NCI-H187 (cell line): ENCODE measurements at places on chromosomes 12 and 14.

DNA sequence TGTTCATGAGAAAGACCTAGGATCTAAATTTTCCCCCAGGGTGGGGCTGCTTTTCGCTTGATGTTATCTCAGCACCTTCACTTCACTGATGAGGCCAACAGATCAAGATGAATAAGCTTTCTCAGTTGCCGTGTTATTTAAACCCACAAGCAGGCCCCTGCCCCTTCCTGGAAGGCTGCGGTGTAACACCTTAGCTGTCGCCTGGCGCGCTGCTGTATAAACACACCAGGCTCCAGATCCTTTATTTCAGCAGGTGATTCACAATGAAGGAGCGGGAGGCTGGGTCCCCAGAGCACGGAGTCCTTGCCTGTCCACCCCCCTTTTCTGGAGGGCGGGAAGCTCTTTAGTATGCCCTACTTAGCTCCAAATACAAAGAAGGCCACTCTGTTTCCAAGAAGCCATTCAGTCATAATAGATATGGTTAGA, 515.4 kb downstream of the FUT8 start:
- peak; percentile 80 for DNase-seq

DNA sequence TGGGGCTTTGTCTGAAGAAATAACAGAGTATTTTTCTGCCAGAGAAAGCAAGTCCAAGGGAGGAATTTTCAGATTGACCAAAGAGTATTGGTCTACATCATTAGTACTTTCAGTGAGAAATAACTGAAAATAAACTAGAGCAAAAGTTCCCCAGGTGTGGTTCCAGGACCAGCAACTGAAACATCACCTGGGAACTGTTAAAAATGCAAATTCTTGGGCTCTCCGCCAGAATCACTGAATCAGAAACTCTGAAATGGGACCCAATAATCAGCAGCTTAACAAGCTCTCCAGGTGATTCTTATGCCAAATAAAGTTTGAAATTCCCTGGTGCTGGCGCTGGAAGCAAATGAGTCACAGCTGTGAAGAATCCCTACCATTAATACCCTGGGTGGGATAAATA, 52.1 kb downstream of the EIF2S3B start:
- DNase-seq, result no peak

DNA sequence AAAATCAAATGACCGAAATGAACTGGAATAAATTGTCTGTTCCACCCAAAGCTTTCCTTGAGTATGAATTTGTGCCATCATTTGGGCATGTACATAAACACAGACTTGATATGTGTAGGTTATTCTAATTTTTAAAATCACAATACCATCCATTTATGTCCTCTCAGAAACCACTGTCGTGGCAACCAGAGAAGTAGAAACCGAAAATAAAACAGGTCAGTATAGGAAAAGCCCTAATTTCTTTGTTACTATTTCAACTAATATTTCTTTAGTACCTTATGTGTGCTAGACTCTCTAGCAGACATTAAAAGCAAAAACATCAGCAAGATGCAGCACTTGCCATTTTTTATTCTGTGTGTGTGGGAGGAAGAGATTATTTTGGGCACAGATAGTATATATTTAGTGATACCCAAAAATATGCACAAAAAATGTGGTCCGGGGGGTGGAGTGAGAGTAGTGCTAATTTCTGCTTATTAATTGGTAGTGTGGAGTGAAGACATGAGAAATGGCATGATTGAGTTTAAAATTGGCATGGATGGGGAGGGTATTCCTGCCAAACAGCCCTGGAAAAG, 130.8 kb upstream of the CNTN1 start:
- DNase-seq, result no peak

DNA sequence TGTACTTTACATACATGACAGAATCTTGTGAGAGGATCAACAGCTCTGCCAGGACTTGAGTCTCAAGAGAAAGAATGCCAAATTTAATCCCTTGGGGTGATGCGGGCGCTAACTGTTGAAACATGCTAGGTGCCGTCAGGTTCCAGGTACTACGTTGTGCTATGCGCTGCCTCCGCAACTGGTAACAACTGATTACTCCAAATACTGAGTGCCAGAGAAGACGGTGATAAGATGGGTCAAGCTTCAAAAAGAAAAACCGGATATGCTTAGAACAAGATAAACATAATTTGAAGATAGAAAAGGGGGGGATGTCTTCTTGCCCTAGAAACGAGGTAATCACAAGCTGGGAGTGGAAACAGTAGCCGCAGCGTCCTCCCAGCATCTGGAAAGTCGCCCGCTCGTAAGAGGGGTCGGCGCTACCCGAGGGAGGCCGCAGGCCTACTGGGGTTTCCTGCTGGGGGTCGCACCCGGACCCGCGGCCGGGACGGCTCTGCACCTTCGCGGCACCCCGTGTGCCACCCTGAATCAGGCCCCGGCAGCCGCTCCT, 678 bp downstream of the ZBTB25 start:
- no peak for DNase-seq

DNA sequence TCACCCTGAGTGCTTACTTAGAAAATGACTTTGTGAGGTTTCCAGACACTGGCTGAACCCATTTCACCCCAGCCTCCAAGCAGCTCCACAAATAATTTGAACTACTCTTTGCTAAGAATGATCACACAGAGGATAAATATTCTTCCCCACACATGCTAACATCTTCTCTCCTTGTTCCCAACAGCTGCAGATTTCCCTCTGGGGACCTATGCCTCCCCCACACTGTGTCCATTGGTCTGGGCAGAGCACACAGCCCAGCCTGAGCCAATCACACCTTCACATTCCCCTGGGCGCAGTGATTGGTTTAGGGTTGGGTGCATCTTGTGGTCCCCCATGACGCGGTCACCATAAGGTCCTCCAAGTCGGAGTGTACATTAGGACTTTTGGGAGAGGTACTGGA, 6.9 kb downstream of the SDR9C7 start:
- no peak for DNase-seq

- no peak for DNase-seq
Observed at GRCh38 chr14:74438351-74438915, 12.4 kb upstream of the SYNDIG1L start.

DNA sequence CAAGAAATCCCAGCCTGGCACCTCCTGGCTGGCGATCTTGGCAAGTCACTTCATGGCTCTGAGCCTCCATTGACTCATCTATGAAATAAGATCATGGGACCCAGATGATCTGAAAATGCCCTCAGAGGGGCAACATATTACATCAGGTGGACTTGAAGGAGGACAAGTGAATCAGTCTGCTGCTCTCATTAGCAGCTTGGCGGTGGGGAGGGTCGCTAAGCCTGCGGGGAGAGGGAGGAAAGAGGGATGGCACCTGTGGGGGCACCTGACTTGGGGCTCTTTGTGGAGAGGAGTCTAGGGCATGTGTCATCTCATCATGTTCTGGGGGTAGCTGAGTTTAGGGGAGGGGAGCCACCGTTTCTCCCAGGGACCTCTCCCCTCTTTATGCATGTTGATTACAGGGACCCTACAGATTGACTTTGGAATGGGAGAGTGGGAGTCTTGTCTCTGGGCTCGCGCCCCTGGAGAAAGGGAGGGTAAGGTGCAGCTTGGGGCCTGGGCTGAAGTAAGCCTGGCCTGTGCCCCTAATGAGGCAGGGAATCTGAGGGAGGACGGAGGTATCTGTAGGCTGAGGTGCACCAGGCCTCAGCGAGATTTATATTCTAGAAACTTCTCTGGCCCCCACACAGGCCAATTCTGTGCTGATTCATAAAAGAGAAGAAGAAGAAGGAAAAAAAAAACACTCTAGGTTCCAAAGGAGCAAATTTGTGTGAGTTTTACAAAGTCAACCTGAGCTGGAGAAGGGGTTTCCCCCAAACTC, 29.3 kb upstream of the BATF start:
- no peak for DNase-seq

DNA sequence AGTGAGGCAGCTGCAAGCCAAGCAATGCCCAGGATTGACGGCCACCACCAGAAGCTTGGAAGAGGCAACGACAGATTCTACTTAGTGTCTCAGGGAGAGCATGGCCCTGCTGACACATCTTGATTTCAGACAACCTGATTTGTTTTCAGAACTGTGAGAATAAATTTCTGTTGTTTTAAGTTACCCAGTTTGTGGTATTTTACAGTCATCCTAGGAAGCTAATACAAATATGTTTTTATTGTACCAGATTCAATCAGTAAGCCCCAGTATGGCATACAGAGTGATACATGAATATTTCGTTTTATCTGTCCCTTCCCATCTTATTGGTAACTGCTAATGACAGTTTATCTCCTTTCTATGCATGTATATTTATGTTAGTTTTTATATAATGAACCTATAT, 62.3 kb downstream of the SAMD4A start:
- no peak for DNase-seq

GRCh38 chr12:69548687-69549086, 36.6 kb upstream of the CCT2 start:
- DNase-seq, result no peak

DNA sequence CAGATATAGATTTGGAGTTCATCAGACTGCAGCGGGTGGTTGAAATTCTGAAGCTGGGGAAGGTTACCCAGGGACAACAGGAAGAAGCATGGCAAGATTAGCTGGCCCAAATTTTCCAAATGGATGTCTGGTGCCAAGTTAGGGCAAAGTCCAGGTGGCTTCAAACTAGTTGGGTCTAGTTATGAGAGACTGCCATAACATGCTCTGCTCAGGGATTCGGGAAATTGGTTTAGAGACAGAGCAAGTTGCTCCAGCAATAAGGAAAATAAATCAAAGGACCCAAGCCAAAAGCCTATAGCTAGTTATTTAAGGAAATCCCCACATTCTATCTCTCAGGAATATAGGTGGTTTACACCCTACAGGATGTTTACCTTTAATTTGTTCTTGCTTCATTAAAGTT, 125.7 kb upstream of the BTG1 start:
- DNase-seq, result no peak

DNA sequence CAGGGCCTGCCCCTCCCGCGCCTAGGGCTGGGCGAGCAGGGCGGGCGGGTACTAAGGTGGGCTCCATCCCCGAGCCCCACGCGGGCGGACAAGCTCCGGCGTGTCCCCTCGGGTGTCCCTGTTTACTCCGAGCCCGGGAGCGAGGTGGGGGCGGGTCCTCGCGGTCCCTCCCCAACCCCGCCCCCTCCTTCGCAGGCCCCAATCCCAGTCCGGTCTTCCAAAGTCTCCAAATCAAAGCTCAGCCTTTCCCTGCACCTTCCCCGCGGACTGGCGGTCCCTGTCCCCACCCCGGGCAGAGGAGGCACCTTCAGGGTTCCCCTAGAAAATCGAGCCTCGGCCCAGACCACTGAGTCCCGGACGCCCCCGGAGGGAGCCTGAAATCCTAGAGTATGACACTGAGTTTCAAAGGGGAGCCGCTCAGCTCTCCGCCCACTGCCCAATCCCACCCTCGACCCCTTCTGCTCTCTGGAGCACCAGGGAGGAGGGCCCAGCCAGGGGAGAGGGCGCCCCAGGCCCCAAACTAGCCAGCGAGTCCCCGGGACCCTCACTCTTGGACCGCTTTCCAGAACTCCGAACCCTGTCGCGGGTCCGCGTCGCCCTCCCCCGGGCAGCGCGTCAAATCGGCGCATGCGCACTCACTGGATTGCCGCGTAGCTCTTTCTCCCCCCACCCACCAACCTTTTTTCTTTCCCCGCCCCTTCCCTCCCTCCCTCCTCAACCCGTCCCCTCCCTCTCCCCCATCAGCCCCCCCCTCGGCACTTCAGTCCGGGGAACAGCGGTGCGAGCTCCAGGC, at the start of gene LRP1:
TSS of gene LRP1 (plus strand) at position 758 of the 793 bp plus-strand sequence. CDS start 482 bp downstream, outside the sequence.
- peak; percentile 90 for DNase-seq

- DNase-seq, result no peak
Observed at GRCh38 chr12:46872135-46872534, 46.3 kb upstream of the SLC38A4 start.

GRCh38 chr14:95237121-95237957, 80.0 kb upstream of the DICER1 start:
- DNase-seq, result no peak

- DNase-seq, result no peak
Observed at GRCh38 chr12:512933-513332, 53.2 kb downstream of the B4GALNT3 start.

DNA sequence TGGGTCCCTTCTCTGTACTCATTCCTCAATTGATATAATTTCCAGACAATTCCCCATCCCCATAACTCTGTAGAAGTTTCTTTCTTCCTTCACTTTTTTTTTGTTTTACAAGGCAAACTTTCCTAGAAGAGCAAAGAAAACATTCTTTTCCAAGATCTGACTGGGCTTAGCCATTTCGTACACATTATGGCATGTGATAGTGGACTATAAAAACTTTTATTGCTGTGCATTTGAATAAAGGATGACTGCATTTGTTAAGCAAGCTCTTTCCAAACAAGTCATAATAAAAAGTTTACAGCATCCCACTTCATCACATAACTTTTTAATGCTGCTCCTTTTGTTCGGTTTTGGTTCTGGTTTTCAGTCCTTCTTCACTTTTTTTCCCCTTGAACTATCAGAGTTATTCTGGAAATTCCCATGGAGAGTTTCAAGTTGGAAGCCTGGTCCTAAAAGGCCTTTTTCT, 231.0 kb upstream of the HMGA2 start:
- no peak for DNase-seq

DNA sequence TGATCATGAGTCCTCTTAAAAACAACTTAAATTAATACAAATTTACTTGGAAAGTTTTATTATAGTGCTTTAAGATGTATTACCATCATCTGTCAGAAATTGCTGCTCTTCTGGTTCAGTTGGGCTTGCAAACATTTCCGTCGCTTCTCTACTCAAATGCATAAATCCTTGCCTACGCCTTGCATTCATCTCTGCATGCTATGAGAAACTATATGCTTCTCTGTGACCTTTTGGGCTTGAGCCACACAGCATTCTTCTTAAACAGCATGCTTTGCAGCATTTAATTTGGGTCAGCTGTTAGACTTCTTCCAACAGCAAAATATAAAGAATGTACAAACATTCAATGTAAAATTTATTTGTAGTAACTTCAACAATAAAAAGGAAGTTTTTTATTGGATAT, 305.7 kb upstream of the FLRT2 start:
- no peak for DNase-seq

GRCh38 chr12:30631740-30632139, 63.9 kb downstream of the IPO8 start:
- DNase-seq, result no peak

DNA sequence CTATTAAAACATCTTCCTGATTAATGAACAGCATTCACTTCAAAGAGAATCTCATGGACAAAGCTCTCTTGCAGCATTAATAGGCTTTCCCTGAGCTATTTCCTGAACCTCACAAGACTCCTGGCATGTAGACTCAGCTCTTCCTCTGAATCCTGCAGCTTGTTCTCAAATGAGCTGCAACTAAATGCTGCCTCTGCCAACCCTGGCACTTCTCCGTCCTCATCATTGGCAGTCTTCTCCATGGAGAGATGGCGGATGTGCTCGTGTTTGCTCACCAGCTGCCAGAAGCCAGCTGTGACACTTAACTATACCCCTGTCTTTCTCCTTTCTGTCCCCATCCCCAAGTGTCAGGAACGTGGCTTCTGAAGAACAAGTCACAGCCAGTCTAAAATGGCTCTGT, 232.1 kb downstream of the FOXN3 start:
- no peak for DNase-seq
